NCI-H510A (cell line): ENCODE measurements at places on chromosomes 16 and 17.

GRCh38 chr16:12214509-12214908 lies 238.0 kb downstream of the SNX29 start:
- no peak for DNase-seq

GRCh38 chr16:19515757-19516156 lies 6.1 kb downstream of the GDE1 start:
- no peak for DNase-seq

GRCh38 chr17:4152471-4152870 lies 9.5 kb downstream of the CYB5D2 start:
- no peak for DNase-seq

- DNase-seq, result no peak
Measured at GRCh38 chr16:86525696-86526095, 15.4 kb downstream of the FOXF1 start.

DNA sequence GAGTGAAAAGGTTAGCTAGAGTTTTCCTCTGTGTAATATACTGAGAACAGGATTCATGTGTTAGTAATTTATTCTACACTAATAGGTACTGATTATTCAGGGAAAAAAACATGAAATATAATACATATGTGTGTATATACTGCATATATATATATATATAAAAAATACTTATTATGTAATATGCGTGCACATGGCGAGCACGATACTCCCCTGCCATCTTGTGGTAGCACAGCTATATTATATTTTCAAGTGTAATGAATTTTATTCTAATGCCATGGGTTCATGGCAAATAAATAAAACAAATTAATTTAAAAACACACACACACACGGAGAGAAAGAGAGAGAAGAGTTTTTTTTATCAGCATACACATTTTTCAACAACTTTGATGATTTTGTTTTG lies 460.6 kb downstream of the KCNJ2 start:
- no peak for DNase-seq

- DNase-seq, result no peak
Measured at GRCh38 chr17:30116345-30116660, 313 bp upstream of the NSRP1 start.

- no peak for DNase-seq
Measured at GRCh38 chr16:31754998-31755615, 118.5 kb upstream of the ZNF267 start.

GRCh38 chr16:11079652-11080187 lies 135.4 kb downstream of the CLEC16A start:
- no peak for DNase-seq

DNA sequence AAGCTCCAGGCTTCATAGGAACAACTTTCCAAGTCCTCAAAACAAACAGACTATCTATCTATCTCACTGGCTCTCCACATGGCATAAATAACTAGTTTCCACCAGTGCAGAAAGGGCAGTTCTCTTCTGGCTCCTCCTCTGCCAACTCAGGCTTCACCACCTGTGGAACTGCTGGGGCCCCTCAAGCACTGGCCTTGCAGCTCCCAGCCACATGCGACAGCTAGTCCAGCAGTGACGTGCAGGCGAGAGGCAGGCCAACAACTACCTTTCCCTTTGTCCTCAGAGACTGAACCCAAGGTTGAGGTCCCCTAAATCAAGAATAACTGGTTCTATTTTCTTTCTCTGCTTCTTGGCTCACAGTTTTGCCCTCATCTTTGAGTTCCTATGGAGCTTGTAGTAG lies 137.6 kb downstream of the AATF start:
- DNase-seq, result no peak
